Natural killer cell (primary cell): ENCODE measurements at places on chromosomes 7 and 10. TPM values are rescaled to one million over a fixed set of nuclear protein-coding genes. Genes with fewer than 3 reads are reported as not detected.

Gene RNF148
- not detected for total RNA-seq

Gene SFTPA2
- total RNA-seq: not detected

Gene LRRTM3
- total RNA-seq: not detected

Gene CPVL
- 9.8 TPM for total RNA-seq

Gene SFRP5
- not detected for total RNA-seq

Gene ANKRD1
- not detected for total RNA-seq

Gene EPO
- total RNA-seq: not detected

Gene RADIL
- not detected for total RNA-seq

Gene MYH16
- not detected for total RNA-seq

Gene ZNF746
- 47.3 TPM for total RNA-seq

Gene FAM25A
- not detected for total RNA-seq

Gene PLXDC2
- 22.9 TPM for total RNA-seq

Gene LIPM
- not detected for total RNA-seq

Gene ANKRD61
- total RNA-seq: not detected

Gene FRMPD2
- total RNA-seq: 0.20 TPM

Gene C7orf33
- not detected for total RNA-seq

Gene ZNF467
- total RNA-seq: 3.7 TPM

Gene OR2F2
- total RNA-seq: not detected

Gene CALY
- not detected for total RNA-seq

Gene GIMAP5
- 35.3 TPM for total RNA-seq

Gene COL28A1
- 0.28 TPM for total RNA-seq

GRCh38 chr7:149873970-149874643 is 338 bp downstream of the ATP6V0E2 start:
- DNase-seq: no peak

- DNase-seq: no peak
Observed at GRCh38 chr7:137960020-137960419, 41.9 kb downstream of the CREB3L2 start.

- no peak for DNase-seq
Observed at GRCh38 chr7:128783143-128783861, 7.7 kb upstream of the OPN1SW start.

GRCh38 chr7:82362129-82362706 is 81.4 kb downstream of the CACNA2D1 start:
- no peak for DNase-seq

DNA sequence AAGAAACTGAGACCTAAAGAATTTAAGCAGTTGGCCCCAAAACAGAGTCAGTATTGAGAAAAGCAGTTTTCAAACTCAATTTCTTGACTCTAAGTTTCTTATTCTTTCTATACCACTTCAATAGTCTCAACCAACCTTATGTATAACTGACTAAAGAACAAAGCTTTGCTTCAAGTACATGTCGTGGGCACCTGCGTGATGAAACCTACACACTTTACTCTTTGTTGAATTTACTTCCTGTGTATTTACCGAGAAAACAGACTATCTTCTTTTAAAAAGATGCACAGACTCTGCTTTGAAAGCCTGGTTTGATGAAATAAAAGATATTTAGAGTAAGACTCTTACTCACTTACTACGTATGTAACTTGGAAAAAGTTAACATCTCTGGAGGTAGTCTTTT is 297.2 kb upstream of the CDC14C start:
- DNase-seq: no peak

DNA sequence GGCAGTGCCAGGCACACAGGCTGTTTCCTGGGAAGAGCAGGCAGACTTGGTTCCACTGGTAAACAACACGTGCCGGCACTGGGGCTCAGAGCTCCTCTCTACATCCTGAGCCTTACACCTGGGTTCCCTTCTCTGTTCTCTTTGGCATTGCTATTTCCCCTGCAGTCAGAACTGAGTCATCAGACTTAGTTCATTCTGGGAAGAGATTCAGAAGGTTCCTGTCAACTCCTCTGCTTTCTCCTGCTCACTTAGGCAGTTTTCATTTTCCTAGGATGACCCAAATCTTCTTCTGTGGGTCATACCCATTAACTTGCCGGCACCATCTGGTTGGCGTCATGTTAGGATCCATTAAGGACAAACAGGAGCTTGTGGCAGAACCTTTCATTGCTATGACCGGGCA is 33.4 kb upstream of the LRRC18 start:
- DNase-seq: no peak

DNA sequence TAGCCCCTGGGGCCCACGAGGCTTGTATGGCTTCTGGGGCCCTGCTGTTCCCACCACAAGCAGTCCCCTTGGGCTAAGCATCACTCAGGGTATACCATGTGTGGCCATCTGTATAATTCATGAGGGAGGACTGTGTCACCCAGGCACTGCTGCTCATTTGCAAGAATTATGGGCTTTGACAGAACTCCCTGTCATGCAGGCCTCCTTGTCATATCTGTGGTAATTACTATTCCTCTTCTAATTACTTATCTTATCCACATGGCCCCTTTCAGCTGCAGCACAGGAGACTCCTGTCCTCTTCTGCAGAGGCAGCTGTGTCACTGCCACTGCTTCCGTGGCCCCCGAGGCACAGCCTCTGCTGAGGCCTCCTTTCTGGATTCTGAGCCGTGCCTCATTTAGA is 46.3 kb downstream of the LRMDA start:
- DNase-seq: no peak

DNA sequence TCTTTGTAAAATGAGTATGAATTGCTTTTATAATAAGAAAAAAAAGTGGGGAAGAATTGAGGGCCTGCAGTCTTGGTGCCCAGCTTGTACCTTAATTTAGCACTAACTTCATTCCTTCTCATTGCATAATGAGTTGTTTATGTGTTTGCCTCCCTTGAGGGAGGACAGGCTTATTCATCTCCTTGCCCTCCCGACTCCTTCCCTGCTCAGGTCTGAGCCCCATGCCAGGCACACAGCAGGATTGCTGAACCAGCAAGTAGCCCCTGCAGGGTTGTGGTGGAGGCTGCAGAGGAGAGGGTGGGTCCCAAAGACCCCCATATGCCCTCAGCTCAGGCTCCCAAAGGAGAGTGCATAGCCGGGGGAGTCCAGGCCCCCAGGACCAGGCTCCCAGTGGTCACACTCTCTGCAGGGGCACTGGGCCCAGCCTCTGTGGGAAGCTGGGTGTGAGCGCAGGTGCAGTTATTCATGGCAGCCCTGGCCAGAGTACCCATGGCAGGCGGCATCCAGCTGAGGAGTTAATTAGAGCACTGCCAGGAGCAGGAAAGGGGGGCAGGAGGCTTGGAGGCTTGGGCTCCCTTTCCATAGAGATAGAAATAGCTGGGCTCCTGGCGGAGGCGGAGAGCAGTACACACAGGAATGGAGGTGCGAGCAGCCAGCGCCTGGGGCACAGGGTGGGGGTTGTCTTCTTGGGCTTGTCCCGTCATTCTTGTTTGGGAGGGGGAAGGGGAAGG is 28.2 kb upstream of the GOLGA7B start:
- no peak for DNase-seq

DNA sequence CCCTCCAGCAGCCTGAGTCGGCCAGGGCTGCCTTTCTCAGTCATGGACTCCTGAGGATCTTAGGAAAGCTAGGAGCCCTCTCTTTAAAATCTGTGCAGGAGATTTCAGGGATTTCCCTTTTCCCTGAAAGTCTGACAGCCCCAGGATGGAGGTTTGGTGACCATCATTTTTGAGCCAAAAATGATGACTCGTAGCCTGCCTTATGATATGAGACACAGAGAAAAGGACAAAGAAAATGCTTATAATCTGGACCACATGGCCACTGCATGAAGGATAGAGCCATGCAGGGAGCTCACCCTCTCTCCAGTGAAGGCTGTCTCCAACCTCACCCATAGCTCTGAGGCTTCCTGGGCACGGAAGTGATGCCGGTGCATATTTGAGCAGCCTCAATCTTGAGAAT is 106.6 kb upstream of the CHST15 start:
- no peak for DNase-seq

- DNase-seq: no peak
Observed at GRCh38 chr7:39357648-39358047, 208.6 kb upstream of the YAE1 start.

DNA sequence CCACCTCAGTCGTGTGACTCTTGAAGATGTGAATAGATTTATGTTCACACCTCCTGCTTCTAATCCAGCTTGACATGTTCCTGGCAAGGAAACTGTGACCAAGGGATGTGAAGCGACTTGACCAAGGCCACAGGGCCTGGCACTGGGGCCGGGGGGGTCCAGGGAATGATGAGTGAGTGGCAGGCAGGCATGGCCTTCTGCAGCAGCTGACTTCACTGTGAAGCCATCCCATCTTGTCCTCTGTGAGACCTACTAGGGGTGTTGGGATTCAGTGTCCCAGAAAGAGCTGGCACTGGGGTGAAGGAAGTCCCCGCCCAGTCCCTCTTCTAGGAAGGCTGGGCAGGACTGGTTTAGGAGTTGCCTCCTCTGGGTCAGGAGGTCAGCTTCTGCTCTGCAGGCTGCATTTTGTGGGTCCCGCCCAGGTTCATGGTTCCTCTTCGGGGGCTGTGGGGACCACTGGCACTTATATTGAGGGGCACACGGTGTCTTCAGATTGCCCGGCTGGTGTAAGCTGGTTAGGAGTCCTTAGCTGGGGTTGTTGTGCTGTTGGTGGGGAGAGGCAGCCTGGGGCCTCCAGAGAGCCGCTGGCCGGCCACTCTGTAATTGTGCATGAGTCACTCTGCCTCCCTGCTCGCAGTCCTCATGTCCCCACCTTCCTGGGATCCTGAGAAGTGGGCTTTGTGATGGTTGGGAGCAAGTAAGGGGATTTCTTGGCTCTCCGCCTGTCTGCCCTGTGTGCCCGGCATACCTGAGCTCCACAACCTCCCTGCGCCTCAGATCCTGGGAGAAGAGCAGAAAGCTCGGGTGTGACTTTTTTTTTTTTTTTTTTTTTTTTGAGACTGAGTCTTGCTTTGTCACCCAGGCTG is 11.0 kb downstream of the ZMIZ1 start:
- no peak for DNase-seq

DNA sequence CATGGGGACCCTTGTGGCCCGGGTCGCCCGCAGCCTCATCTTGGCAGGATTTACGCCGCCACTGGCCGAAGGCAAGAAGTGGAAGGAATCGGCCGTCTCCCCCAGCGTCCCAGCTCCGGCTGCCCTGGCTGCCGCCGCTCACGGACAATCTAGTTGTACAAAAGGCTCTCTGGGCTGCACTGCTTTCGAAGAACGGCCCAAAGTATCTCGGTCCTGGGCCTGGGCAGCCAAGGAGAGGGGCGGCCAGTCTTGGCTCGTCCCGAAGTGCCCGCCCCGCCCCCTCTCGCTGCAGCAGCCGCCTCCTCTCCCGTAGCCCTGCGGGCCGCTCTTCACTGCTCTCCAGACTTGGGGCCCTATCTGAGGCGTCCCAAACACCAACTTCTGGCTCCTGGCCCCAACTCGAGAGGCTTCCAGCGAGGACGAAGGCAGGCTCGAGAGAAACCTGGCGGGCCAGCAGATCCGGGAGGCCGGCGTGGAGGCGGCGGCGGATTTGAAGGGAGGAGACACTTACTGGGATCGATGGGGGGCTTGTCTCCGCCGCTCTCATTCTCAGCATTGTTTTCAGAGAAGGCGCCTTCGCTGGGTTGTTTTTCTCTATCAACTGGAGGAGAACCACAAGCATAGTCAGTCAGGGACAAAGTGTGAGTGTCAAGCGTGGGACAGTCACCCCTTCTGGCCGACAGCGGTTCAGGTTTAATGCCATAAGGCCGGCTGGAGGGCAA is 809 bp downstream of the HOXA9 start:
- no peak for DNase-seq

GRCh38 chr10:51007781-51008180 is 66.5 kb upstream of the PRKG1 start:
- DNase-seq: no peak

GRCh38 chr7:70131817-70132216 is 533.5 kb downstream of the AUTS2 start:
- no peak for DNase-seq

- DNase-seq: no peak
Observed at GRCh38 chr7:121192834-121193233, 136.0 kb upstream of the WNT16 start.

GRCh38 chr7:83153419-83153818 is 9.3 kb downstream of the PCLO start:
- DNase-seq: no peak

- no peak for DNase-seq
Observed at GRCh38 chr7:42628054-42628453, 283.8 kb downstream of the C7orf25 start.

GRCh38 chr7:156121434-156121833 is 309.2 kb upstream of the SHH start:
- no peak for DNase-seq

DNA sequence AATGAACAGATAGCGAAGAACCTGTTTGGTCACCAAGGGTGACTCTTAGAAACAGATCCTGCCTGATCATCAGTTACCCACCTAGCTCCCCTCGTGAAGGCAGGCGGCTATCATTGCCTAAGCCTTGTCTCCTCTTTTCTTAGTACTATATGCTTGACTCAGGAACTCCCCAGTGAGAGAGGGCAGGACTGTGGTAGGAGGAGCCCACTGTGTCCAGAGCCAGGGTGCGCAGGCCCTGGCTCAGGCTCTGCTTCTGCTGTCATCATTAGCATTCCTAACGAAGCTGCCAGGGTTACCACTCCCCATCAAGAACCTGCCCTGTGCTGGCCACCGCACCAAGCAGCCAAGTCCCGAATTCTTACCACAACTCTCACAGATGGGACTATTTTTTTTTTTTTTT is 160.8 kb downstream of the CHN2 start:
- DNase-seq: no peak

DNA sequence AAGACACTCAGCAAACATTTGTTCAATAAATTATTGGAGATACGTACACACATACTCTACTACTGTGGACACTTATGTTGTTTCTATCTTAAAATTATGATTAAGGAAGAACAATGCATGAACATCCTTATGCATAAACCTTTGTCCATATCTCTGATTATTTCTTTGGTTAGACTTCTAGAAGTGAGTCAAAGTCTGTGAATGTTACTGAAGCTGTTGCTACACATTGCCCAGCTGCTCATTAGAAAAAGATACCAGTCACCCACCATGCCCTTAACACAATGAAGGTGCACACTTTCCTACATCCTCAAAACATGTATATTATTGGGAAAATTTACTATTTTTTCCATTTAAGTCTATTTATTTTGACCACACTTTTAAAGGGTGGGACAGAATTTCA is 1.4 kb upstream of the CLRN3 start:
- no peak for DNase-seq

DNA sequence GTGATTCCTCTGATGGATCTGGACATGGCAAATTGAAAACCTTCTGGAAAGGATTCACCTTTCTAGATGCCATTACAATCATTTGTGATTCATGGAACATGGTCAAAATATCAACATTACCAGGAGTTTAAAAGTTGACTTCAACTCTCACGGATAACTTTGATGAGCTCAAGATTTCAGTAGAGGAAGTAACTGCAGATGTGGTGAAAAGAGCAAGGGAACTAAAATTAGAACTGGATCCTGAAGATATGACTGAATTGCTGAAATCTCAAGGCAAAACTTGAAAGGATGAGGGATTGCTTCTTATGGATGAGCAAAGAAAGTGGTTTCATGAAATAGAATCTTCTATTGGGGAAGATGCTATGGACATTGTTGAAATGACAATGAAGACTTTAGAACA is 293.6 kb downstream of the ARHGAP12 start:
- no peak for DNase-seq

- peak; percentile 34 for DNase-seq
Observed at GRCh38 chr7:66629222-66630062, 761 bp downstream of the KCTD7 start.

- DNase-seq: no peak
Observed at GRCh38 chr7:93051660-93052059, 66.1 kb downstream of the SAMD9 start.

- DNase-seq: peak; percentile 46
Observed at GRCh38 chr10:69639291-69640195, 9.5 kb downstream of the FAM241B start.
